ENCODE measurements at places on chromosomes 3 and 15.

- DNase-seq = no peak
Observed at GRCh38 chr3:162764808-162765071, 1268.1 kb downstream of the OTOL1 start.

DNA sequence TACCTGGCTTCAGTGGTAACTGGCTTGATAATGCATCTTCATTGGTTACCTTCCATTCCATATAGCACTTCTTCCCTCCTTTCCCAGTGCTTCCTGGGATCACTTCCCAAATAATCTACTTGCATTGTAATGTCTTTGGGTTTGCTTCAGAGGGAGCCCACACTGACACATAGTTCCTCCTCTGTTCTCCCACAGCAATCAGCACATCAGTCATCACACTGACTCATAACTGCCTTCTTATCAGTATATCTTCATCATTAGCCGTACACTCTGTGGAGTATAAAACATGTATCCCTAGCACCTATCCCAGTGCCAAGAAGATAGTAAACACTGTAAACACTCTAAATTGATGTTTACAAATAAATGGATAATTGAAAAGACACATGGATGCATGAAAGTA lies 91.4 kb upstream of the SCN10A start:
- no peak for DNase-seq

DNA sequence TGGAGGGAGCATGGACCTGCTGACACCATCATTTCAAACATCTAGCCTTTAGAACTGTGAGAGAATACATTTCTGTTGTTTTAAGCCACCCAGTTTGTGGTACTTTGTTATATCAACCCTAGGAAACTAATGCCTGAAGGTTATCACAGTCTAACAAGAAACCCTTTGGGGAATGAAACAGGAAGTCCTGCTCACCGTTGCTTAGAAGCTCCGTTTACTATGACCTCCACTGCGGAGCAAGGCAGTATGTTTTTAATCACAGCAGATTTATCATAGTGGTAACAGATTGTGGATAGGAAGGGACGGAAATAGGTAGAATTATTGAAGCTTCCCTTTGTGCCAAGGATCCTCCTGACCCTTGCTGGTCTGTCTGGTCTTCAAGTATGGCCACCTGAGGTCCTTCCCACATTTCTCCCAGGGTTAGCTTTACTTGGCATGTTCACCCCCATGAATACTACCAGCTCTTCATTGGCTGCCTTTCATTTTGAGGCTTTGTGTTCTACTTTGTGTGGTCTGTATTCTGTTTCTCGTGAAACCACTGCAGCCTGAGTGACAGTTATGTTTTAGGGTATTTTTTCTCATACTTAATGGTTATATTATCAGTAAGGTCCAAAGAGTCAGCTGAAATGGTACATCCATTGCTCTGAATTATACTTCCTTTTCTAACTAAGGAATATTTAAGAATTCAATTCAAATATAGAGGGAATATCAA lies 201.6 kb downstream of the CHST2 start:
- DNase-seq = no peak

- DNase-seq = no peak
Observed at GRCh38 chr3:28087591-28087990, 153.8 kb upstream of the CMC1 start.

GRCh38 chr3:97138914-97139541 lies 324.6 kb downstream of the EPHA6 start:
- DNase-seq = peak; percentile 9
